ENCODE measurements at places on chromosomes 13 and 19.

GRCh38 chr13:27970382-27971235, 1.5 kb upstream of the CDX2 start:
- DNase-seq: no peak

DNA sequence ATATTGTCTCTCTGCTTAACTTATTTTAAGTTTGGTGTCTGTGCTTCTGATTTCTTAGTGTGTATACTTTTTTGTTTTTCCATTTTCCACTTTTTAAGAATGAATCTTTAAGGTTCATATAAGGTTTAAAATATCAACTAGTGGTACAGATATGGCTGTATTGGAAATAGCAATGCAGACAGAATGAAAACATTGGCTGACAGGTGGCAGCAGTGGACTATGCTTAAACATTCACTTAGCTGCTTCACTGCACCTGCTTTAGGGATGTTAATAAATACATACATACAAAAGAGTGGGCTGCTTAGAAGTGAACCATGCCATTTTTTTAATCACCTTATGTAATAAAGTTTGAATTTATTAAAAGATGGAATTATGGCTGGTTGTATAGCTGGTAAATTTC, 27.3 kb downstream of the TM9SF2 start:
- DNase-seq: no peak

DNA sequence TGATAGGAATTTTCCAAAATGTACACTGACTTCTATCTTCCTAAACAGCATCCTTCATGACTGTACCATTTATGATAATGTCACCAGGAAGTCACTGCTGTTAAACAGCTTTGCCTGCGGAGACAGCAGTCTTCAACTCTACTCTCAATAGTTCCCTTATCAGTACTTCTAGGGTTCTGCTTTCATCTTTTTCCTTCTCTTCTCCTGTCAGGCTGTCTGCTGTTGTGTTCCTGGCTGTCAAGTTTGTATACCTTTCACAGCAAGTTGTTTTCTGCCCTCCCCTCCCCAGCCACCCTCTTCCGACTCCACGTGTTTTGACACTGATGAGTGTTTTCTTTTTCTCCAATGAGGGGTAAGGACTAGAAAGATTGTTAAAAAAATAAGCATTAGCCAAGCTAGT, 2.2 kb downstream of the UPF3A start:
- no peak for DNase-seq

GRCh38 chr13:37412241-37412921, 186.2 kb downstream of the POSTN start:
- no peak for DNase-seq

- no peak for DNase-seq
Measured at GRCh38 chr13:23621316-23621645, 51.1 kb downstream of the TNFRSF19 start.

- no peak for DNase-seq
Measured at GRCh38 chr13:26914624-26915023, 154.0 kb upstream of the GPR12 start.

Measured in bone marrow (tissue), 2 donors.